Osteocyte (in vitro differentiated cells): ENCODE measurements at places on chromosomes 13 and 19. TPM values are rescaled to one million over a fixed set of nuclear protein-coding genes. Genes with fewer than 3 reads are reported as not detected.

DNA sequence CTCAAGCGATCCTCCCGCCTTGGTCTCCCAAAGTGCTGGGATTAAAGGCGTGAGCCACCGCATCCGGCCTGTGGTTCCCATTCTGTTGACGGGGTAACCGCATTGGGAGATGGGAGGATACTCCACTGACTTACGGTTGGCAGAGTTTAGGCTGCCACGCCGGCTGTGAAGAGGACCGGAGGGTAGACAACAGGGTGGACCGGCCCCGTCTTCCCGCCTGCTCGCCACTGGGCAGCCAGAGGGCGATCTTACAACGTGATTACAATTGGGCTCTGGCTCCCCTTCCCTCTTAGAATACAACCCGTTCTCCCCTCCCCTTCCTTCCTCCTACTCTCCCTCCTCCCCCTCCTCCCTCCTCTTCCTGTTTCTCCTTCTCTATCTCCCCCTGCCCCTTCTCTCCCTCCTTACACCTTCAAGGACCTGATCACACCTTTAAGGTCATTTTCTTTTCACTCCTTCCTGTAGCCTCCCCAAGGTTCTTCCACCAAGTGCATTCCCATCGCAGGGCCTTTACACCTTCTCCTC is 957 bp upstream of the CCDC194 start:
- no peaks in the 10 kb centered on the region for H3K36me3 ChIP-seq
- H3K4me3 ChIP-seq = peak overlapping the region; percentile 40
- peaks cover 9% of the 10 kb centered on the region for H3K4me1 ChIP-seq
- H3K27me3 ChIP-seq = peaks cover 2% of the 10 kb centered on the region
- DNase-seq = no peak

DNA sequence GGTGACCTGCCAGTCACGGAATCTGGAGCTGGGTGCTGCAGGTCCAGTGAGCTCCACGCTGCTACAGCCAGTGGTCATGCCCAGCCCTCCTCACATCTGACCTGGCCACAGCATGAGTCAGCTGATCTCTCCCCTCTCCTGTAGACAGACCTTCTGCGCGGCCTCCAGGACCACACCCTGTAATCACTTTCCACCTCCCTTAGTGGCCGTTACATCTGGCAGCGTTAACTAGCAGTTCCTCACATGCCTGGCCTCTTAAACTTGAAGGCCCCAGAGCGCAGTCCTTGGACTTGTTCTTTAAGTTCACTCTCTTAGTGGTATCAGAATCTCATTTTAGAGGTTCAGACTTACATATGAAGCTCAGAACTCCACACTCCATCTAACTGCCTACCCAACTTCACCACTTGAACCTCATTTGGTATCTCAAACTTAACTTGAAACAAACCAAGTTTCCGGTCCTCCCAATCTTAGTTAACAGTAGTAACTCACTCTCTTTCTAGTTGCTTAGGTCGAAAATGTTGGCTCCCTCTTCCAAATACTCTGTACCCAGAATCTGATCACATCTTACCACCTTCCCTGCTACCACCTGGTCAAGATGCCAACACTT is 22.7 kb downstream of the MIPEP start:
- no peak for DNase-seq
- H3K36me3 ChIP-seq = peaks cover 4% of the 10 kb centered on the region
- H3K27ac ChIP-seq = no peak overlapping the region
- H3K27me3 ChIP-seq = no peaks in the 10 kb centered on the region
- no peaks in the 10 kb centered on the region for H3K4me1 ChIP-seq
- H3K4me3 ChIP-seq = no peak overlapping the region

- DNase-seq = no peak
- H3K4me3 ChIP-seq = no peak overlapping the region
- H3K27me3 ChIP-seq = peaks cover 11% of the 10 kb centered on the region
- no peaks in the 10 kb centered on the region for H3K4me1 ChIP-seq
These were observed 10.6 kb downstream of the FPR2 start for GRCh38 chr19:51771376-51772130.

DNA sequence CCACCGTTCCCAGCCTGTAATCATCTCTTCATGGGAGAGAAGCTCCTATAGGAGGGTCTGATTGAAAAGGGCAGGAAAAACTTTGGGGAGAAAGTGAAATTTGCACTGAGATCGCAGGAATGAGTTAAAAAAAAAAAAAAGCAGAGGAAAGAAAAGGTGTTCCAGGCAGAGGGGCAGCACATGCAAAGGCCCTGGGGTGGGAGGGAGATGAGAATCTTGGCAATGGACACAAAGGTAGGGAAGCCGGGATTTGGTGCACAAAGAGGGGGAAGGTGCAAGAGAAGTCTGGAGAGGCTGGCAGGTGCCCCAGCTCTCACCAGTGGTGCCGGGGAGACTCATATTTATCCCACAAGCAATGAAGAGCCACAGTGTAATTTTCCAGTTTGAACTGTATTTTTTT is 16.4 kb upstream of the GPR32 start:
- no peaks in the 10 kb centered on the region for H3K4me1 ChIP-seq
- DNase-seq = no peak
- H3K36me3 ChIP-seq = no peaks in the 10 kb centered on the region
- no peak overlapping the region for H3K4me3 ChIP-seq
- H3K27me3 ChIP-seq = no peaks in the 10 kb centered on the region
- H3K27ac ChIP-seq = no peak overlapping the region

GRCh38 chr19:8127311-8127710 is 22.1 kb downstream of the FBN3 start:
- no peak overlapping the region for H3K27ac ChIP-seq
- no peak overlapping the region for H3K4me3 ChIP-seq
- no peak for DNase-seq
- peaks cover 5% of the 10 kb centered on the region for H3K27me3 ChIP-seq

GRCh38 chr19:58059003-58059670 is at the start of gene ZNF135:
ZNF135 (plus strand) TSS chr19:58059282; CDS start chr19:58060003, 721 bp downstream.
- H3K27ac ChIP-seq = peak within 1 kb of the TSS; percentile 91
- DNase-seq = peak; percentile 89
- peaks cover 16% of the 10 kb centered on the region for H3K36me3 ChIP-seq
- H3K27me3 ChIP-seq = no peaks in the 10 kb centered on the region
- H3K4me1 ChIP-seq = peaks cover 7% of the 10 kb centered on the region
- H3K4me3 ChIP-seq = peak within 1 kb of the TSS; percentile 78

GRCh38 chr13:48533961-48534600 is 1.2 kb upstream of the RCBTB2 start:
- no peaks in the 10 kb centered on the region for H3K27me3 ChIP-seq
- H3K36me3 ChIP-seq = no peaks in the 10 kb centered on the region
- no peak overlapping the region for H3K27ac ChIP-seq
- H3K4me1 ChIP-seq = peaks cover 14% of the 10 kb centered on the region

GRCh38 chr19:8615024-8615423 is 4.5 kb upstream of the ADAMTS10 start:
- peak overlapping the region; percentile 9 for H3K27ac ChIP-seq
- peaks cover under 1% of the 10 kb centered on the region for H3K27me3 ChIP-seq
- no peak for DNase-seq
- H3K36me3 ChIP-seq = no peaks in the 10 kb centered on the region

The VMAC gene
- 10.0 and 10.7 TPM in 2 replicates for total RNA-seq
